ENCODE measurements at places on chromosomes 2 and 18.

GRCh38 chr2:192741889-192742288 is 547.2 kb upstream of the TMEFF2 start:
- no peak for DNase-seq

GRCh38 chr2:223735659-223736244 is 101.6 kb downstream of the AP1S3 start:
- no peak for DNase-seq

- peak; percentile 37 for DNase-seq
Measured at GRCh38 chr2:177633910-177634294, 241.3 kb downstream of the AGPS start.

DNA sequence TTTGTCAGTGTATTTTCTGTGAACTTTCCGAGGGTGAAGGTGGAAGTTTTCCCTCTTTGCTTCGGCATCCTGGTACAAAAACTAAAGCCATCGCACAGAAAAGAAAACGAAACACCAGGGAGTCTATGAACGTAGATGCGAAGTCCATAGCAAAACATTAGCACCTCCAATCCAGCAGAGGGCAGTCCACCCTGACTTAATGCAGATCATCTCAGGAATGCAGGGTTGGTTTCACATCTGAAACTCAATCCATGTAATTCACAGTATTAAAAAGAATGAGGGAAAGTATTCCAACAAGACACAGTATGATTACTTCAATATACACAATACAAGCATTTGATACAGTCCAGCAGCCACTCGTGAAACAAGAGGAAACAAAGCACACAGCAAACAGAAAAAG is 70.8 kb downstream of the RTP5 start:
- no peak for DNase-seq

GRCh38 chr2:215878476-215879063 is 134.8 kb downstream of the MREG start:
- DNase-seq: no peak

DNA sequence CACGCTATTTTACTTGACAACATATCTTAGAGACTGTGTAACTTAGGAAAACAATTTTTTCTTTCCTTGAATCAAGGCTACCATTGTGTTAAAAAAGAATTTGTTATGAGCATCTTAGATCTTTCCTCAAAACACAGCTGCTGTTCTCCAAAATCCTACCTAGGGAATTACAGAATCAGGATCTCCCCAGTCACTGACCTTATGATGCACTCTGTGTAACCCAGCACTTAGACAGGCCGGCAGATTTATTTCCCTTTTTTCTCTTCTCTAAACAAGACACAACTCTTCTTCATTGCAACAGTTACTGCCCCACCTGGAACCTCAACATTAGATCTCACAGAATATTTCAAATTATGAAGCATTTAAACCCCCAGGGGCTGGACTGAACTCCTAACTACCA is 13.5 kb upstream of the C2orf15 start:
- DNase-seq: no peak

- DNase-seq: no peak
Measured at GRCh38 chr2:24434541-24434940, 56.5 kb upstream of the NCOA1 start.

- DNase-seq: no peak
Measured at GRCh38 chr2:154331784-154332183, 366.7 kb upstream of the KCNJ3 start.

DNA sequence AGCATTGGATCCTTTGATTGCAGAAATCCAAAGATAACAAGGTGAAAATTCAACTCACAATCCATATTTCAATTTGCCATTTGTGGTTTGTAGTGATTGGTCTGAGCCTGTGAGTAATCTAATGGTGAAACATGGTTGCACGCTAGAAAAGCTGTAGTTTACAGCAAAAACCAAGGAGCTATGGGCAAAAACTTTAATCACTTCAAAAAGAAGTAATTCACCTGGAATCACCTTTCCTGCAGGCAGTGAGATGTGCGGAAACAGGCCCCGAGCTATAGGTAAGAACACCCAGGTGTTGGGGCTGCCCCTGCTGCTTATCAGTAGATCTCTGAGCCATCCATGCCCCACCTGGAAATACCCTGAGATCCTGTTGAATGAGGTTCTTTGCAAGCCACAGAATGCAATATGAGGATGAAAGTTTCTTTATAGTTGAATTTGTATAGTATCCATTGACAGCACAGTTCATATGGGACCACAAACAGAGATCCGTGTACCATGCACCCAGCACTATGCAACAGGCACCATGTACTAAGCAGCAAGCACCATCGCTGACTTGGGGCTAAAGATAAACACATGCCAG is 208.2 kb downstream of the SPP2 start:
- DNase-seq: no peak

GRCh38 chr18:41917181-41917580 is 37.9 kb upstream of the PIK3C3 start:
- no peak for DNase-seq
